ENCODE measurements at places on chromosomes 6 and 20.
A peak's percentile ranks its signal among the peaks of the same experiment; 100 is the strongest.

DNA sequence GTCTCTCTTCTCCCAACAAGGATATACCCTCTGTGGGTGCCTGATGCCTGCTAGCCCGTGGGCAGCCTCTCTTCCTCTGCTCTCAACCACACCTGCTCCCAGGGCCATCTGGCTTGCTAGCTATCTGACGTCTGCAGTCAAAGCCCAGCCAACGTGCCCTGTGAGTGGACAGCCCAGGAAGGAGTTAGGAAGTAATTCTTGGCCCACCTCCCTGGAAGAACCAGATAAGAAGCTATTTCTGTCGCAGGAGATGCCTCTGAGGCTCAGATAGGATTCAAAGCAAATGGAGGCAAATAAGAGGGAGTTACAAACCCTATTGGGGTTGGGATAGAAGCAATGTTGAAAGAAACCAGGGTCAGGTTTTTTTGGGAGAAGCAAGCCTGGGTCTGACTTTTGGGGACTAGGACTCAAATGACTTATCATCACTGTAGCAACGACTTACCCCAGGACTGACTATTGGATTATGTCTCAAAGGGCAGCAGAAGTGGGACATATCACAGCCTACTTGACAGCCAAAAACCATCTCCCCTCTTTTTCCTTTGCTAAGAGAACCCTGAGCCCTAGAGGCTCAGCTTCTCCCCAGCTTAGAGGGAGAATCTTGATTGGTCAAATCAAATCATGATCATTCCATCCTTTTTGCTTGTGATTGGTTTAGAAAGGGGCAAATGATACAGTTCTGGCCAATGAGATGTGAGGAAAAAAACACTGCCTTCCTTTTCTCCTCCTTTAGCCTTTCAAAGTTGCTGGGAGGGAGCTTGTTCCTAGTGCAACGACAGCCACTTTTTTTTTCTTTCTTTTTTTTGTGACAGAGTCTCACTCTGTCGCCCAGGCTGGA lies 18.0 kb upstream of the CDK5RAP1 start:
- DNase-seq = no peak

- DNase-seq = no peak
Observed at GRCh38 chr6:144621332-144621731, 336.2 kb downstream of the UTRN start.

DNA sequence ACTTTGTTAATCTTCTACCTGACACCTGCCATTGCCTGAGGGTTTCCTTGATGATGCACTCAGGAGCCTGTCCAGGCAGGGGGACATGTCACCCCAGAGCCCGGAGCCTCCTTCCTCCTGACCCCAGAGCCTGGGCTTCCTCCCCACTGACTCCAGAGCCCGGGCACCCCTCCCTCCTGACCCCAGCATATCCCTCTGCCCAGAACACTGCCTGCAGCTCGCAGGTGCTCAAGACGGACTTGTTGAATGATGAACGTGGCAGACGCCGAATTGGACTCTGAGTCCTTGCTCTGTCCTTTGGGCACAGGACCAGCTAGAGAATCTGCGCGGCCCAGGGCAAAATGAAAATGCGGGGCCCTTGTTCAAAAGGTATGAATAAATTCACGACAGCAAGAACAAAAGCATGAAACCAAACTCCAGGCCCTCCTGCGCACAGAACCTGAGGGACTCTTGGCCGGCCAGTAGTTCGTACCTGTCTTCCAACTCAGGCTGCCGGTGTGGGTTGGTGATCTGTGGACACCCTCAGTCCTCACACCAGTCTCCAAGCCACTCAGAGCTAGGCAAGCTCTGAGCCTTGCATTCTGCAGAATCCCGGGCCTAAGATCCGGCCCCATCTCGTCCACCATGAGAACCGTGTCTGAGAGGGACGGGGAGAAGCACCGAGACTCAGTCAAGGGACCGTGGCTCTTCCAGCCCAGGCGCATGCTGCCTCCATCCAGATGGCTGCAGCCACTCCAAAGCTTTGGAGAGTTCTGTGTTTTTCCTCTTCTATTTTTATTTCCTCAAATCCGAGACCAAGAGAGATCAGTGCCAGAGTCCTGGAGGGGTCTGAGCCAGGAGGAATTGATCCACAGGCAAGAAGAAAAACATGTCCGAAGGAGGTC lies 104.7 kb downstream of the BMP7 start:
- no peak for DNase-seq

- no peak for DNase-seq
Observed at GRCh38 chr6:20202324-20202658, 10.0 kb downstream of the MBOAT1 start.

DNA sequence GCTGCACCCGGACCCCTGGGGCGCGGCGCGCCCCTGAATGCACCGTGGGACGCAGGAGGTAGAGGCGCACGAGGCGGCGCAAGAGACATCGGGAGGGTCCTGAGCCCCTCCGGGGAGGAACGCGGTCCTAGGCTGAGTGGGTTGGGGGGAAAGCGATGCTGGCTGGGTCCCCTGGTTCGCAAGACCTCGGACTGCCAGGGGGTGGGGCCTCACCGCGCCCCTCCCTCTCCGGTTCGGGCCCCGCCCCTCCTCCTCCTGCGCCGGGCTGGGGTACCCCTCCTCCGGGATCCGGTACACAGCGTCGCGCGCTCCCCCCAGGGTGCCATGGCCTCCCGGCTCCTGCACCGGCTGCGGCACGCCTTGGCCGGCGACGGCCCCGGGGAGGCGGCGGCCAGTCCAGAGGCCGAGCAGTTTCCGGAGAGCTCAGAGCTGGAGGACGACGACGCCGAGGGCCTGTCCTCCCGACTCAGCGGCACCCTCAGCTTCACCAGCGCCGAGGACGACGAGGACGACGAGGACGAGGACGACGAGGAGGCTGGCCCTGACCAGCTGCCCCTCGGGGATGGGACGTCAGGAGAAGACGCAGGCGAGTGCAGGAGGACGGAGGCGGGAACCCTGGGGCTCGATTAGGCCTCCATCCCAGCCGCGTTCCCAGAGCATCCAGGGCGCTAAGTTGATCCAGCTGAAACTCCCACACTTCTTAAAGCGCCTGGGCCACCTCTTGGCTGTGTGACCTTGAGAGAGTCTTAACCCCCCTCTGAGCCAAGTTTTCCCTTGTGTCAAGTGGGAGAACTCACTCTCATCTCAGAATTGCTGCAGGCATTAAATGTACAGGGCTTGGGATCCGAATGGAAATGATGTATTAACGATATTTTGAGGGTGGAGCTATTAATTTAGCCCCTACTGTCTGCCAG lies 541 bp downstream of the SNX21 start:
- DNase-seq = peak; percentile 24

GRCh38 chr6:79862711-79863110 lies 84.6 kb downstream of the ELOVL4 start:
- DNase-seq = no peak

DNA sequence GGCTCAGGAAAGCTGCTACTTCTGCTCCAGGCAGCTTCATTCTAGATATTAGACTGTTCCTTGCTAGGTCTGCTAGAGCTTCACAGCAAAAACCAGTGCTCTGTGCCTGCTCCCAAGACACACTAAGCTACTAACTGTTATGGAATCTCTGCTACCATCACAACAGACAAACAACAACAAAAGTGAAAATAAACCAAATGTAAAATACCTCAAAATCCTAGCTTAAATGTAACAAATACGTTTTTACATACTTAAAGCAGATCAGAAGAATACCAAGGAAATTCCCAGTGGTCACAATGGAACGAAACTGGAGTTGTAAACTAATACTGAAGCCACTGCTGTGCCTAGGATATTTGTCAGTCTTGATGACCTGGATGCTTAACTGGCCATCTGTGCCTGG lies 84.6 kb upstream of the EZR start:
- DNase-seq = no peak

- DNase-seq = no peak
Observed at GRCh38 chr20:22922987-22923386, 112.1 kb upstream of the SSTR4 start.

- DNase-seq = no peak
Observed at GRCh38 chr20:57451795-57452661, 60.8 kb downstream of the RBM38 start.

DNA sequence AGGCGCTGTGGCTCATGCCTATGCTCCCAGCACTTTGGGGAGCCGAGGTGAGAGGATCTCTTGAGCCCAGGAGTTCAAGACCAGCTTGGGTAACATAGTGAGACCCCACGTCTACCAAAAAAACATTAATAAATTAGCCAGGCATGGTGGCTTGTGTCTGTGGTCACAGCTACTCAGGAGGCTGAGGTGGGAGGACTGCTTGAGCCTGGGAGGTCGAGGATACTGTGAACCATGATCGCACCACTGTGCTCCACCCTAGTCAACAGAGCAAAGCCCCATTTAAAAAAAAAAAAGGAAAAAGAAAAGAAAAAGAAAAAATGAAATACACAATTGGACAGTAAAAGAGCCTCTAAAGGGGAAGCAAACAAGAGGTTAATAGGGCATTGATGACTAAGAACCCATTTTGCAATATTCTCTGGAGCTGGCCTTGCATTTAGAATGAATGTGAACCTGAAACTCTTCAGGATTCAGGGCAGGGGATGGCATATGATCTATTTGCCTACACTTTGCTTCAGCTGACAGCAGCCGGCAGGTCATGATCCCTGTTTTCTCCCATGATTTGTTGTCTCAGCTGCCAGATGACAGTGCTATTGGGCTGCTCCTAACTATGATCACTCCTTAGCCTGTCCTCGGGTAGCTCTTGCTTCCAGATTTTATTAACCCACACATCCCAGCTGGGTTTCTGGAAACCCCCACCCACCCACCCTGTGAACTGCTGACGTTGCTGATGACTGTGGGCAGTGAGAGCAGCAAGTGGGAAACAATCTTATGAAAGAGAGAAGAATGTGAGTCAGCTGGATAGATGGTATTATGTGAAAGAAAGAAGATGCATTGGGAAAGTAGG lies 83.8 kb upstream of the ELOVL5 start:
- no peak for DNase-seq

GRCh38 chr20:11001764-11002540 lies 328.2 kb upstream of the JAG1 start:
- DNase-seq = no peak

DNA sequence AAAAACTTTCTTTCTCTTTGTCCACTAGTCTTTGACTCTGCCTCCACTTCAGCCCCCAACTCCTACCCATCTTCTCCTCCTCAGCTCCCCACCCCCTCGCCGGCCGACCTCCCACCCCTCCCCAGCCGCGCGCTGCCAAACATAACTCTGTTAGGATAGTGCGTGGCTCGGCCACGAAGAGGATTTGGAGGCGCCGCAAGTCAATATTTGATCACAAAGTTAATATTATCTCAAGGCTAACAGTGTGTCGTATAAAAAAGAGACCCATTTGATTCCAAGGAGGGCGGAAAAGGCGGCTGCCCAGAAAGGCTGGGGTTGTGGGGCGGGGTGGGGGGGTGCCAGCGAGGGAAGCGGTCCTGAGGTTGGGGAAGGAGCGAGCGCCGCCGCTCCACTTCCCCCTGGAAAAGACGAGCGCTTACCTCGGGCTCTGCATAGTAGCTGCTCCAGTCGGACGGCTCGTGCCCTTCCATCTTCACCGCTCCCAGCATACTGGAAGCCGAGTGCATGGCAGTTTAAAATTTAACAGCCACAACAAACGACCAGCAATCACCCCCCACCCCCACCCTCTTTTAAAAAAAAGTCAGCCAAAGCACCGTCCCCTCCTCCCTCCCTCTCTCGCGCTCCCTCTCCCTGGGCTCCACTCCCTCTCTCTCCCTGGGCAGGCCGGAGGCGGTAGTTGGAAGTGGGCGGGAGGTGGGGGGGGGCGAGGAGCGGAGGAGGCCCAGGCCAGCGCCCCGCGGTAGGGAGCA lies 425 bp downstream of the FOXA2 start:
- DNase-seq = no peak

DNA sequence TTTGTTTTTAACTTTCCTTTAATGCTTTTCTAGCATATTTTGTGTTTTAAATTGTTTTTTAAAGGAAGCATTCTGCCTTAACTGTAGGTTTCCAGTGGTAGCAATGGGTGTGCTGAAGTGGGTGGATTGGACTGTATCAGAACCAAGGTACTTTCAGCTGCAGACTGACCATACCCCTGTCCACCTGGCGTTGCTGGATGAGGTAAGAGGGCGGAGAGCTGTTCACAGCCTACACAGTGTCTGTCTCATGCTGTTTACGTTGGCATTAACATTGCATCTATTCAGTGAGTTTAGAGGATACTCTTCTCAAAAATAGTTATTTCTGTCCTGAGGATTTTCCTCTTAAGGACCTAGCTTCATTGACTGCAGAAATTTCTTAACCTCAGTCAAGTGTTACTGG lies 11.9 kb downstream of the NELFCD start:
- no peak for DNase-seq

DNA sequence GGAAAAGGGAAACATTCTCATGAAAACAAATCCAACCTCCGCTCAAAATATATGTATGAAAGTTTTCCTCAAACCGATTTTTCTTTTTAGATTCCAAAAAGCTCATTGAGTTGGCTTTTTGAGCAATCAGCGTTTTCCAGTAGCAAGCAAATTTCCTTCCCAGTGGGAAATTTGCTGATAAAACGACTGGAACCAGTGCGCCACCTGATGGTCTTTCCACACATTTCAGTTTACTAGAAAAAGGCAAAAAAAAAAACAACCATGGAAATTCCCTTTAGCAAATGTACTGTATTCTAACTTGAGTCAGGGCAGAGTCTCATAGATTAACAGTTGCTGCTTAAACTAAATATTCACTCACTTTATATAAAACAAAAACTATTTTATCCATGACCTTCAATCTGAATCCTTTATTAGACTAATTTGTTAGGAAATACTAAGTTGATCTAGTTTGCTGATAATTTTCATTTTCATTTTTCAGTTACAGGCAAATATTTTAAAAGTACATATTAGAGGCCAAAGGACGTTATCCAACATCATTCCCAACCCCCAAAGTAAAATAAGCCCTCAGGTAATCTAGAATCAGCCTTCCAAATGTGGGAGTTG lies 271.5 kb downstream of the FOXA2 start:
- DNase-seq = no peak

- DNase-seq = no peak
Observed at GRCh38 chr20:25177890-25178321, 17.6 kb upstream of the ENTPD6 start.

DNA sequence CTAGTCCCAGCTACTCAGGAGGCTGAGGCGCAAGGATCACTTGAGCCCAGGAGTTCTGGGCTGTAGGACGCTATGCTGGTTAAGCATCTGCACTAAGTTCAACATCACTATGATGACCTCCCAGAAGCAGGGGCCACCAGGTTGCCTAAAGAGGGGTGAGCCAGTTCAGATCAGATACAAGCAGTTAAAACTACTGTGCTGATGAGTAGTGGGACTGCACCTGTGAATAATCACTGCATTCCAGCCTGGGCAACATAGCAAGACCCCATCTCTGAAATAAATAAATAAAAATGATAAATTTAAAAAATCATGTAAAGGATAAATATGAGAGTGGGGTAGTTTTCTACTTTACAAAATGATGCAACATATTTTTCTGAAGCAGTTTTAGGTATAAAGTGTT lies 106.5 kb downstream of the TMEM170B start:
- DNase-seq = no peak
